ENCODE measurements at places on chromosomes 6 and 20.

GRCh38 chr6:1735239-1735803 lies 125.6 kb downstream of the FOXC1 start:
- DNase-seq: no peak

DNA sequence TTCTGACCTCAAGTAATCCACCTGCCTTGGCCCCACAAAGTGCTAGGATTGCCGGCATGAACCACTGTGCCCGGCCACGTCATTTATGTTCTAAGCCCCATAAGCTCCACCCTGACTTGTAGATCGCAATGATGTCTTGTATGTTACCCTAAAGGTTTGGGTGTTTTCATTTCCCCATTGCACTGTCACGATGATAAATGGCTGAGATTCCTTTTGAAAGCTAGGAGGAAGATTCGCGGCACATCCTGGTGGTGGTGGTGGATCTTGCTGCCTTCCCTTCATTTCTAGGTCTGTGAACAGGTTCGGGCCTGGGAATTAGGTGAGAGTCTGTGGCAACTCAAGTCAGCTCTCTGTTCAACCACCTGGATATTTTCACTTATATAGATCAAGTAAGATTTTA lies 28.3 kb downstream of the MUC22 start:
- DNase-seq: no peak

- DNase-seq: no peak
These were observed 12.3 kb upstream of the SPO11 start for GRCh38 chr20:57317316-57317788.

- no peak for DNase-seq
These were observed 378.9 kb downstream of the PREX1 start for GRCh38 chr20:48448666-48449600.

DNA sequence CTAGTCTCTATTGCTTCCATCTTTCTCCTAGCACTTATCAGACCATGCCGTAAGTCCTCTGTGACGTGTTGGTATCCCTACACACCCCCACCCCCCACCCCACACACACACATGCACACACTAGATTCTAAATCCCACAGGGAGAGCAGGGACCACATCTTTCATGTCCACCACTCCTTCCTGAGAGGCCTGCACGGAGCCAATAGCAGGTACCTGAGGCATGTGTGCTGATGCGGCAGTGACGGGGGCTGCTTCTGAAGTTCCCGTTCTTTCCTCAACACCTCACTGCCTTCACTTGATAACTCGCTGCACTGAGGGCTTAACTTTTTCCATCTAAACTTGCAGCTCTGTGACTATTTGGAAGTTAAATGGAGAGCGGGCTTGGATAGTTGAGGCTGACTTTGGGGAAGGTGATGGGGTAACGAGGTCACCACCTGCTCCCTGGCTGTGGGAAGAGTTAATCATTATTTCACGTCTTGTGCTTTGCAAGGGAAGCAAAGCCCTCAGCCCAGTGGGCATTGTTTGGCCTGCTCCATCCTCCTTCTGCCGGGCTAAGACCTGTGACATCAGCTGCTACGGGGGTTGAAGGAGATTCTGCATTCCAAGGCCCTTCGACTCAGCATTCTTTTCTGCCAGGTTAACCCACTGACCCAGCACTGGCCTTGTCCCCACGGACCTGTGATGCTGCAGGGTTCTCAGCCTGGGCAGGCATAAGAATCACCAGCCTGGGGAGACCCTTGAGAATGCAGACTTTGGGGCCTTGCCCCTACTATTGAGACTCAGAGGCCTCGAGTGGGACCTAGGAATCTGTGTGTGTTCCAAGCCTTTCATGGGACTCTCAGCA lies 187.8 kb downstream of the ANKRD60 start:
- DNase-seq: no peak

GRCh38 chr6:147423111-147423510 lies 85.4 kb upstream of the SAMD5 start:
- no peak for DNase-seq

DNA sequence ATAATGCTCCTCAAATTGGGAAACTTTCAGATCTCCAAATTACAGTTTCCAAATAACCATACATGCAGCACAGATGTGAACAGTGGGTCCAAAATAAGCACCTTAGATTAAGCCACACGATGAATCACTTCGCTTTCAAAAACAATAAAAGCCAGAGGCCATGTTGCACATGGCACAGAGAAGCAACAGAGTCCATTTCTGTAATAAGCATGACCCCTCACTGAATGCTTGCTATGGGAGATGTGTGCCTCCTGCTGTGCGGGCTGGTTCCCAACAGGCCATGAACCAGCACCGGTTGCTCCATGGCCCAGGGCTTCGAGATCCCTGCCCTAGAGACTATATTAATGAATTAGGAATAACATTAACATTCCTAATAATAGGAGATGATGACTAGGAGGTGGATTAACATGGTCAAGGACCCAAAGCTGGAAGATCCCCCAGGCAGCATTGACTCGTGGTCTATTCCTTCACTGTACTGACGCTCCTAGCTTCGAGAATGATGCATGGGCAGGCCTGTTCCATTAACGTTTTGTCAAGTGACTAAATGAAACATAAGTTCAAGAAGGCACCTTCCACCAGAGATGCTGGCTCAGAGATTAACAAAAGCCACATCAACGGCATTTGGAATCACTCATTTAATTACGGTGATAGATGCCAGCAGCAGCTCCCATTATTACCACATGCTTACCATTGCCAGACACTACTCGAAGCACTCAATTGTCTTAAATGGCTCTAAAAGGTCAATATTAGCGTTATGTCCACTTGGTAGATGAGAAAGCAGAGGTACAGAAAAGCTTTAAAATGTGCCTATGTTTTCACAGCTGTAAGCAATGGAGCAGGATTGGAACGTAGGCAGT lies 470.6 kb upstream of the AGPAT4 start:
- no peak for DNase-seq
